ENCODE measurements at places on chromosomes 5 and 9.

GRCh38 chr9:15370466-15371447 lies 51.9 kb upstream of the SNAPC3 start:
- DNase-seq, result no peak

GRCh38 chr5:2710910-2711309 lies 40.6 kb downstream of the IRX2 start:
- no peak for DNase-seq

- no peak for DNase-seq
Measured at GRCh38 chr5:78961743-78962142, 23.4 kb downstream of the ARSB start.

GRCh38 chr5:178234750-178235587 lies 2.4 kb upstream of the PHYKPL start:
- DNase-seq, result peak; percentile 40

Data from activated CD4-positive, CD25-positive, alpha-beta regulatory T cell (primary cell).